Stomach (tissue), 19 donors: ENCODE measurements at places on chromosomes 13 and 19.

- peak; percentile 87 for DNase-seq
These were observed 49.0 kb upstream of the FRY start for GRCh38 chr13:31982540-31982939.

DNA sequence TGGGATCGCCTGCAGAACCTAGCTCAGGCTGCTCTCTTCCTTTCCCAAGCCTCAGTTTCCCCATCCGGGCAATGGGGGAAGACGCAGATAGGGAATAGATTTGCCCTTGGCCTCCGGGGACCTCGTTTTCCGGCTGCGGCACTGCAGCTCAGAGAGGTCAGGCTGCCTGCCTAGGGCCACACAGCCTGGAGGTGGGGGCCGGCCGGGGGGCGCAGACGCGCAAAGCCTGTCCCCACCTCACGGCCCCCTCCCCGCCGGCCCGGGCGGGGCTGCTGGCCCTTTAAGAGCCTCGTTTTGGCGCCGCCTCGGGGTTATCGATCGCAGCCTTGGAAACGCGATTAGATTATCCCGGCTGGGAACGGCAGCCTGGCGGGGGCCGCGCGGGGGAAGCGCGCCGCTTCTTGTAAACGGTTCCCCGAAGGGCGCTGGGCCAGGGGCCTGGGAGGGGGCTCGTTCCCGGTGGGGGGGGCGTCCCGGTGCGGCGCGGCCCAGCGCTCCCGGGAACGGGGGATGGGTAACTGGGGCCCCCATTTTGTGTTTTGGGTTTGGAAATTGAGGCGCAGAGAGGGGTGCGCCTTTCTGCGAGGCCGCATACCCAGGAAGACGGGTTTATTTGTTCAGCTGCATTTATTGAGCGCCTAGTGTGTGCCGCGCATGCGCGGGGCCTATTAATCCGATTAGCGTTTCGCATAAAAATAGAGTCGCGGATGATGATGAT is 23.4 kb upstream of the TCF3 start:
- DNase-seq = peak; percentile 60

DNA sequence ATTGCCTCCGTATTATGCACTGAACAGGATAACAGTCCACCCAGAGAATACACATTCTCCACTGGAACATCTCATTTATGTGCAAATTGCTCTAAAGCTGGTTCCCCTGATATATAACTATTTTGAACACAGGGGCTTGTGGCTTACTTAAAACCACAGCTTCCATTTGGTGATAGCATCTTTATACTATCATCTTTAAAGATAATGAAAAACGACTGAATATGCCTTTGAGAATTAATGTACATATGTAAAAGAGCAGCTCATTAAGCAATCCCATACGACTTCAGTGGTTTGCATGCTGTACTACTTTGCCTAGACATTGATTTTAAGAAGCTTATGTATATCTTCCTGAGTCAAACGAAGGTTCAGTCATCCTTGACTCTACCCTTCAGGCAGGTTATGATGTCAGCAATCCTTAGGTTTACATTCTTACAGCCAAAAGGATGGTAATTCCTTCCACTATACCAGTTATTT is 40.8 kb downstream of the BRD4 start:
- DNase-seq = no peak

DNA sequence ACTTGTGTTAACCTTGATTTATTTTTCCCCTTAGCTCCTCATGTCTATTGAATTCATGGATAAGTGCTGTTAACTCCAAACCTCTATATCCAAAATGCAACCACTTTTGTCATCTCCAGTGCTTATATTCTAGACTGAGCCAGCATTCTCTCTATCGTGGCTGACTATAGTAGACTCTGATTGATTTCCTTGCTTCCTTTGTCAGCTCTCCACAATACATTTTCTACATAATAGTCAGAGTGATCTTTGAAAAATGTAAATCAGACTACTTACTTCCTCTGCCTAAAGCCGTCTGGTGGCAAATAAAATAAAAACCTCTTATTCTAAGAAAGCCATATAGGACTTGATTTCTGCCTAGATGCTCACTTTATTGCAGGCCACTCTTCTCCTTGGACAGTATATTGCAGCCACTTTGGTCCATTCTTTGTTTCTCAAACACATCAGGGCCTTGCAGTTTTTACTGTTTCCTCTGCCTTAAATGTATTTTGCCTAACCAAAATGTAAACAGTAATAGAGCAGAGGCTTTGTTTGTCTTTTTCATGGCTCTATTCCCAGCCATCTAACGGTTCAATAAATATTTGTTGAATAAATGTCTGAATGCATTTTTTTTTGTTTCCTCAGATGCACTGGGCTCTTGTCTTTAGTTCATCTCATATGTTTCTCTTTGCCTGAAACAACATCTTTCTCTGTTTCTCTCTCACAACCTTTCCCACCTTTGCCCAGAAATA is 243.6 kb upstream of the CSNK1A1L start:
- no peak for DNase-seq

- no peak for DNase-seq
These were observed 23.1 kb upstream of the CXCL17 start for GRCh38 chr19:42465827-42466280.

GRCh38 chr13:53110181-53110580 is 81.6 kb downstream of the OLFM4 start:
- no peak for DNase-seq

DNA sequence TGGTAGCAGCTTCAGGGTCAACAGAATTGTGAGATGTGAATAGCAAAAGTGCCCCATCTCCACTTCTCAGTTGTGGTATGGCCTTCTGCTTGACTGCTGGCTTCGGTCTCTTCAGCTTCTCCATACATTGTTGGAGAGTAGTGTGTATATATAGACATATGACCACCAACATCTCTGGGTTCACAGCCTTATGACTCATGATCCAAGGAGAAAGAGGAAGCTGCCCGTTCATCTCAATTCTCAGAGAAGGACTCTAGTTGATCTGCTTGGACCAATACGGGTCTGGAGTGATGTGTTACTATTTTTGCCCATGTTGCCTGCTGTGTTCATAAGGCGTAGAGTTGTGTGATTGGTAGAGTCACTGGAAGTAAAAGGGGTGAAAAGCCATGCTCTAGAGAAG is 3.6 kb upstream of the COMMD6 start:
- DNase-seq = peak; percentile 9

DNA sequence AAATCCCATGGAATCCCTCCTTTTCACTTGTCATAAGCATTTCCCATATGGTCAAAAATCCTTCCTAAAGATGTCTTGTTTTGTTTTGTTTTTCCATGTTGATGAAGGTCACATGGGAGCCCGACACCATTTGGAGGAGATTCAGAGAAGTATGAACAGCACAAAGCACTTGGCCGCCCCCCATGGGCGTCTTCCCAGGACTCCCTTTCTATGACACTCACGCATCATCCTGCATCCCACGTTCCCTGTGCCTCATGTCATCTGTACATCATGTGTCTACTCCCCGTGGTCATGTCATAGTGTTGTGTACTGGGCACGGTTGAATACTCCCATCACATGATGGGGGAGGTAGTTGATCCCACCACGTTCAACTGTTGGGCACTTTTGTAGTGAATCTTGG is 2.0 kb downstream of the ZSCAN1 start:
- DNase-seq = no peak

- DNase-seq = no peak
These were observed 27.1 kb upstream of the MYCBP2 start for GRCh38 chr13:77353995-77354394.

- no peak for DNase-seq
These were observed 763.5 kb upstream of the GPC6 start for GRCh38 chr13:92463134-92463533.

GRCh38 chr13:102945886-102946285 is 100.1 kb downstream of the ERCC5 start:
- DNase-seq = no peak
